CD4-positive, alpha-beta T cell treated with Interleukin-17A for 4 hours (primary cell): ENCODE measurements at places on chromosomes 5 and 9.

DNA sequence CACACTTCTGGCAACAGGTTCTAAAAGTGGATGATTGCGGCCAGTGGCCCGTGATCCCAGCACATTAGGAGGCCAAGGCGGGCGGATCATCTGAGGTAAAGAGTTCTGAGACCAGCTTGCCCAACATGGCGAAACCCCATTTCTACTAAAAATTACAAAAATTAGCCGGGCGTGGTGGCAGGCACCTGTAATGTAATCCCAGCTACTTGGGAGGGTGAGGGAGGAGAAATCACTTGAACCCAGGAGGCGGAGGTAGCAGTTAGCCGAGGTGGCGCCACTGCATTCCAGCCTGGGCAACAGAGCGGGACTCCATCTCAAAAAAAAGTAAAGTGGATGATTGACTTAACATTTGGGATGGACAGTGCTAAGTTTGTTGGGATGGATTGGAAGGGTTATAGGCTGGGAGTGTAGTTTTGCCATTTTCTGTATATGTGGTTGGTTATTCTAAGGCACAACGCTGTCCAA is 3.4 kb downstream of the MATR3 start:
- DNase-seq: no peak

DNA sequence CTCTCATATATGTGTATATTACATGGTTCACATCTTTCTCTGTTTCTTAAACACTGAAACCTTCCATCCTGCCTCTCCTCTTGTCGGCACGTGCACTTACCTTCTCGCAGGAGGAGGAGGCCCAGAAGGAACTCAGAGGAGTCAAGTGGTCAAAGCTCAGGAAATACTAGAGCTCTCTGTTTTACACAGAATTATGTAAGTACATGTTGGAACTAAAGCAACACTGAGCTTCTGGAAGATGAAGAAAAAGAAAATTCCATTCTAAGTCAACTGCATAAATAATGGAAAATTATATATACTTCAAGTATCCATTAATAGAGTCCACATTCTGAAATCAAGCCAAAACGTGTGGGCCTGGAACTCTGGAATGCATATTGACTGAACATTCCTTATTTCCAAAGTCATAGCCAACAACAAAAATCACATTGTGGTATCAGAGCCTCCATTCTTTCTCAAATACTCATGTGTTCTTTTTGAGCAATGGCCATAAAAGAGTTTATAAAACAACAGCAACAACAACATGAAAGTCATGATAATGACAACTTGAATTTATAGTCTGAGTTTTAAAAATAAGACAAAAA is 121.5 kb upstream of the RAI14 start:
- DNase-seq: no peak

- DNase-seq: no peak
Measured at GRCh38 chr9:76290555-76290954, 103.7 kb downstream of the RFK start.

DNA sequence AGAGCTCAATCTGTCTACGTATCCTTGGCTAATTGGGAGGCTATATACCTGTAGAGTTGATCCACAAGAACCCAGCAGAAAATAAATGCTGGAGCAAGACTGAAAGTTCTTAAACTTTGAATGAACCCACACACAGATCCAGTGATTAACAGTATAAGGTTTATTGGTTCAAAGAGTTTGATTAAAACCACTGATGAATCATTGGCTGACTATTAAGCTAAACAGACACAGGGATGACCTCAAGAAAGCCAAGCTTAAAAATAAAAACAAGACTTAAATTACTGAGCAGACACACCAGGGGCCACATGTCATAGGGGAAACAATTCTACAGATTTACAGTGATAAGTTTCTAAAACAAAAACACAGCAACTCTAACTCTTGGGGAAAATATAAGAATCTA is 163.6 kb downstream of the SPATA31D1 start:
- no peak for DNase-seq

DNA sequence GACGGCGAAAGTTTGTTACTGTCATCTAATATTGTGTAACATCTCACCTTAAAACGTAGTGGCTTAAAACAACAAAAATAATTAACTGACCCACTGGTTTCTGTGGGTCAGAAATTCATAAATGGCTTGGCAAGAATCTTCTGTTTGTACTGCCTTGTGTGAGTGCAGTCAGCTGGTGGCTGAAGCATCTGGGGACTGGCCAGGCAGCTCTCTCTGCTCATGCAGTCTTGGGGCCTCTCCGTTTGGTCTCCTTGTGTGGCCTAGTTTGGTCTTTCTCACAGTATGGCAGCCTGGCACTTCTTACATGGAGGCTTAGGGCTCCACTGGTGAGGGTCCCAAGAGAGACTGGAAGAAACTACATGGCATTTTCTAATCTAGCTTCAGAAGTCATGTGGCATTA is 49.0 kb upstream of the CTXN3 start:
- no peak for DNase-seq

- no peak for DNase-seq
Measured at GRCh38 chr9:89440951-89441654, 56.8 kb downstream of the SEMA4D start.

DNA sequence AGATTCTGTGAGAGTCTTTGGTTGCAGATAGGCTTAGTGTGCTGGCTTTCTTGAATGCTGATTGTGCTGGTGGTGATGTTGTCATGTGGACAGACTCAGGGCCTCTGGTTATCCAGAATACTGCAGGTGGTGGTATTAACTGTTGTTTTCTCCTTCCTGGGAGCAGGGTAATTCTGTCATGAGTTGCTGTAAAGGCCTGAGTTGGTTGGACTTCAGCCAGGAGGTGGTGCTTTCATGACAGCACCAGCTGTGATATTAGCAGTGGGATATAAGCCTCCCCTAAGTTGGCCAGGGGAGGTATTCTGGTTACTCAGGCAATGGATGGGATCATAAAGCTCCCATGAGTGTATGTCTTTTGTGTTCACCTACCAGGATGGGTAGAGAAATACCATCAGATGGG is 16.4 kb upstream of the RNF180 start:
- no peak for DNase-seq

- DNase-seq: no peak
Measured at GRCh38 chr5:157703736-157704135, 27.5 kb upstream of the THG1L start.

GRCh38 chr5:143037708-143038107 is 267.5 kb downstream of the ARHGAP26 start:
- DNase-seq: no peak

DNA sequence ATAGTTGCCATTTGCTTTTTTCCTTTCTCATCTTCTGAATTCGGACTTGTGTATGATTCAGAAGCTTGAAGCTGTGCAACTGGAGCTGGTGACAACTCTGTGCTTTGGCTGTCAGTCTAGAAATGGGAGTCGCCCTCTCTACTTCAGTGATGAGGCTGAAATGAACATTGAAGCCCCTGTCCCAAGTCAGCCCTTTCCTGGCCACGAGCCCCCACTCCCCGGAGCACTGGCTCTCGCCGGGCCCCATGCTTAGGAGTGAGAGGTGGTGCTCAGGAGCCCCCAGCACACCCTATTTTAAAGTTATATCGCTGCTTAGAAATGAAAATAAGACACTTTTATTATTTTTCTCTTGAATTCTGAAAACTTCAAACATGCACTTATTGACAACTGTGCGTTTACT is 66.0 kb downstream of the PSMB7 start:
- DNase-seq: no peak

DNA sequence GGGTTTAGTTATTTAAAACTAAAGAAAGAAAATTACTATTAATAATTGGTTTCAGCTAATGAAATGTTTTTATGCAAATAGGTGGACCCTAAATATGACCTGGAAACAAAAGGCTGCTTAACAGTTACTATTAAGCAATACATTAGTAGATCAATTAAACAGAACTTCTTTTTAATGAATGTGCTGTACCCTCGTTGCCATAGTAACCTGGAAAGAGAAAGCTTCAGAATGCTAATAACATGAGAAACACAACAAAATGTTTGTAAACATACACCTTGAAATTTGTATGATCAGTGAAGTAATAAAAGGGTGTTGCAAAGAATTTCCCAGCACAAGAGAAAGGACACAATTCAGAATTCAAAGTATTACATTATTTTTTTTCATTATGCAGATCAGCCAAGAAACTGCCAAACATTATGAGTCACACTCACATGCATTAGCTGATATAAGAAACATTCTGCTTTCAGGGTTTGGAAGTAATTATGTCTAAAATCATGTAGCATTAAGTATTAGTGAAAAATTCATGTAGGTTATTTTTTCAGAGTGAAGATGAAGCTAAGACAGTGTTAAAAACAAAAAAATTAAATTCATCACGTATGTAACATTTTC is 348.3 kb downstream of the ISL1 start:
- no peak for DNase-seq

DNA sequence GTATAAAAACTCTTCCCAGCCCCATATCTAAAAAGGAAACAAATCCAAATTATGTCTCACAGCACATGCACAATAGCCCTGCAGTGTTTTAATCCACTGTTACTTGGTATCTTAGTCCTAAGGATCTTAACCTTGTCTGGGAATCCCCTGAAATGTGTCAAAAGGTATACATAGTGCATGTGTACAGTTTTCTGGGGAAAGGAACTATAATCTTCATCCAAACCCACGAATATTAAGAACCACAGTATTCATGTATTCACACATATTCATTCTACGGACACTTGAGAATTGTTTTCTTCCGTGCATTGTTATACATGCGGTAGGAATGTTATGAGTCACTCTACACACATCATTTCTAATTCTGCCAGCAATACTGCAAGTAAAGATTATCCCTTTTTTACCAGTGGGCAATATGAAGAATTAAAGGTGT is 47.8 kb upstream of the SNX2 start:
- no peak for DNase-seq

DNA sequence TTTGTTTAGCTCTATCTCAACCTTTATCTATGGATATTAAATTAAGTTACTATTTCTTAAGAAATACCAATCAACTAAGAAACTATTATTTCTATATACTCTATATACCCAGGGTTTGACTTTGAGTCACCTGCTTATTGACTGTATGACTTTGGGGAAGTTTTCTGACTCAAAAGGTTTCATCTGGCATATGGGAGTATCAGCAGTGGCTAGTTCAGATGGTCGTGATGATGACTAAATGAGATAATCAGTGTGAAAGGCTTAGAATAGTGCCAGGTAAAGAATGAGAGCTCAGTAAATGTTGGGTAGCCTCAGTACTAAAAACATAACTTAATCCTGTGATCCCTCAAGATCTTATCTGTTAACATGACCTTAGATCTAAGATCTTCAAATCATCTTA is 179.7 kb upstream of the ISL1 start:
- DNase-seq: no peak

- no peak for DNase-seq
Measured at GRCh38 chr9:93298498-93299417, 114.8 kb downstream of the WNK2 start.

DNA sequence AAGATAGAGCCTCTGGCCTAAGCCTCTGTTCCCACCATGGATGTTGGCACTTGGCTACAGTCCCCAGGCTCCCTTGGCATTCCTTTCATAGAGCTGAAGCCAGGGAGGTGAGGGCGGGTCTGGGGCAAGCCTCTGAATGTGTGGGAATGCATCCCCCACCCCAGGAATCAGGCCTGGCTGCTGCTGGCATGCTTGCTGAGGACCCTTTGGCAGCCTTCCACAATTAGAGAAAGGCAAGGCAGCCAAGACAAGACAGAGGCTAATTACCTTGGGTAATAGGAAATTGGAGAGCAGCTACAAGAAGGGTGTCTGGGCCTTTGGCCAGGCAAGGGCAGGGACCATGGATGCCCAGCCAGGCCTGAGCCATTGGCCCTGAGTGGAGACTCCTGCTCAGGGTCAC is 204.4 kb upstream of the TRIM32 start:
- DNase-seq: no peak

DNA sequence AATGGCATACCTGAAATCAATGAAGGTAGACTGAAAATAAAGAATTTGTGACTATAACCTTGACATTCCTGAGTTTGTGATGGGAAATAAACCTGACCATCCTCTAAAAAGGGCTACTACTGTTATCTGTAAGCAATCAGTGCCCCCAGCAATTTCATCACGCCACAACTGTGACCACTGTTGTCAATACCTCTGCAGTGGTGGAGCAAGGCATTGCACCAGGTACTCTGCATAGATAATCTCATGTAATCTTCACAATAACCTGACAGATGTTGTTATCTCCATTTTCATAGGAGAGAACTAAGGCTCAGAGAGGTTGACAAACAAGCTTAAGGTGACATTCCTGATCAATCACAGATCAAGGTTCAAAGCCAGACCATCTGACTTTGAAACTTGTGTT is 38.5 kb upstream of the FRRS1L start:
- DNase-seq: no peak

GRCh38 chr5:33180900-33181299 is 259.9 kb upstream of the TARS1 start:
- no peak for DNase-seq
